CD4-positive, alpha-beta T cell treated with Interleukin-1 beta for 1 hour (primary cell): ENCODE measurements at places on chromosomes 2 and 18.
A peak's percentile ranks its signal among the peaks of the same experiment; 100 is the strongest.

DNA sequence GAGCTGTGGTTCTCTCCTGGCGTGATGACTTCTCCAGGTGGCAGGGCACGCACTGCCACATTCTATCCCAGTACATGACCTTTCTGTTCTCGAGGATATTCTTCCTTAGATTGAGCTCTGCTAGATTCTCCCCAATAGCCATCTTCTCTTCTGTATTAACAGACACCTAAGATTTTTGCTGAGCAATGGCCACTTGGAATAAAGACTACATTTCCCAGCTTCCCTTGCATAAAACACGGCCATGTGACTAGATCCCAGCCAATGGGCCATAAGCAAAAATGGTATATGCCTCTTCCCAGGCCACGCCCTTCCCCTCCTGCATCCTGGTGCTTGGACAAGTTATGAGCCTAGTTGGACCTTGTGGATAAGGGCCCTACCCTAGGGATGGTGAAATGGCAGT is 82.1 kb downstream of the EIF2AK3 start:
- no peak for DNase-seq

- no peak for DNase-seq
Observed at GRCh38 chr2:119389615-119390306, 23.0 kb downstream of the DBI start.

DNA sequence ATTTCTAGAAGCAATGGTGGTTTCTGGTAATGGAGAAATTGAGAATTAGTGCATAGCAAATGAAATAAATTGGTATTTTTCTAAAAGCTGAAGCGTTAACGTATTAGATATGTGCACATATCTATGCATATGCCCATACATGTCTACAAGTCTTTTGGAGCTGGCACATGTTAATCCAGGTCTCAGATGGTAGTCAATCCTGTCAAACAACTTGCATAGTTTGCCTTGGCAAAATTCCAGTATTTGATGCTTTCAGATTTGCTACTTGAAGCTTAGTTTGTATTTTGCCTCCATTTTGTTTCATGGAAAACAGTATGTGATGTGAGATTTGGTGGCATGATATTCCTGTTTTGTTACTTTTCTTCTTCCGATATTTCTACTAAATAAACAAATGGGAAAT is 304.6 kb downstream of the PARD3B start:
- DNase-seq: no peak

GRCh38 chr2:156098506-156098905 is 234.0 kb downstream of the NR4A2 start:
- no peak for DNase-seq

DNA sequence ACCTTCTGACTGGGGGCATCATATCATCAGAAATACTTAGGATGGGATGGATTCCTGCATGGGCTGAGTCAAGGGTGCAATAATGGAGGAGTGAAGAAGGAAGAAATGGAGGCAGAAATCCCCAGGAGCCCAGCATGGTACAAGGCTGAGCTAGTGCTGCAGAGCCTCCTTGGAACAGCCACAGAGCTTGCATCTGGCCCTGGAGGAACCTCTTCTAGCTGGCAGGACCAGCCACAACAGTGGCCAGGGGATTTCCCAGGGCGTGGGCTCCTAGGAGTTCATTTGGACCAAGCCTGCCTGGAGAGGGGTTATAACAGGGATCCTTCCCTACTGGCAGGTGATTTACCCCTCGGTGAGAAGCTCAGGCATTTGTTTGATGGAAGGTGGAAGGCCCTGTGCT is 4.7 kb upstream of the IL37 start:
- DNase-seq: no peak

DNA sequence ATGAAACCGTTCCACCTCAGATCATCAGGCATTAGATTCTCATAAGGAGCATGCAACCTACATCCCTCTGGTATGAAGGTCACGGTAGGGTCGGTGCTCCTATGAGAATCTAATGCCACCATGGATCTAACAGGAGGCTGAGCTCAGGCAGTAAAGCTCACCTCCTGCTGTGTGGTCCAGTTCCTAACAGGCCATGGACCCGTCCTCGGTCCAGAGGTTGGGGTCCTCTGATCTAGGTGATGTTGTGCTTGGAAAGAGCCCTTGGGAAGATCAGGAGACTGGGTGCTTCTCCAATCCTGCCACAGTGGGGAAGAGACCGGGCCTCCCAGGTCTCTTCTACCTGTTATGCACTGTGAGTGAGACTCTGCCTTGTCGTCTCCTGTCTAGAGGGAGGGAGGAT is 104.6 kb downstream of the ACKR3 start:
- DNase-seq: no peak

DNA sequence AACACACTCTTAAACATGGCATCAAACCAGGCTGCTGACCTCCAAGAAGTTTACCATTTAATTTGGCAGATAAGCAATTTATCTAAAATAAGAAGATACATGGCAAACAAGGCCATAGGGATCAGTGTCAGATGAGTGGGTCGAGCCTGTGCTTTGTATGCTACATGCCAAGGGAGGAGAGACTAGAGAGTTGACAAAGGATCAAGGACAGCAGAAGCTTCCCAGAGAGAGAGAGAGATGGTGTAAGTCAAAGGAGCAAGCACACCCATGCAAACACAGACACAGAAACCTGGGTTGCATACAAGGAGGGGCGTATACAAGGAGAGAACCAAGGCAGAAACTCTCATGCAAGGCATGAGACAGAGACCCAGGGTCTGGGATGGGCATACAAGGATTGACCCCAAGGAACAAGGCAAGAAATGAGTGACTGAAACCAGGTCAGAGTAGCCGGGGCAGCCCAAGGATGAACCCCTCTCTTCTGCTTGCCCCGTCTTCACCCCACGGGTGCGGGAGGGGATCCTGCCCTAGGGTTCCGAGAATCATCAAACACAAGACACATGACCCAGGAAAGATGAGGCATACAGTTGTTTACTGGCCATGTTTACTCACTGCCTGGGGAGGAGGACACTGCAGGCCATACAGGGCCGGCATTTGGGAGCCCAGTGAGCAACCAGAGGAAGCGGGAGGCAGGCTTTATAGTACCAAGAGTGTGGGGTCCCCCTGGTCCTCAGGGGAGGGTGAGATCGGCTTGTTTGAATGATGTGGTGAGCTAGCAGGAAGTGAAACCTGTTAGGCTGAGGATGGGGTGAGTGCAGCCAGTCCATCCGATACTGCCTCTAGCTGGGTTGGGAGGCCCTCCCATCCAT is 529.2 kb upstream of the ID2 start:
- no peak for DNase-seq

DNA sequence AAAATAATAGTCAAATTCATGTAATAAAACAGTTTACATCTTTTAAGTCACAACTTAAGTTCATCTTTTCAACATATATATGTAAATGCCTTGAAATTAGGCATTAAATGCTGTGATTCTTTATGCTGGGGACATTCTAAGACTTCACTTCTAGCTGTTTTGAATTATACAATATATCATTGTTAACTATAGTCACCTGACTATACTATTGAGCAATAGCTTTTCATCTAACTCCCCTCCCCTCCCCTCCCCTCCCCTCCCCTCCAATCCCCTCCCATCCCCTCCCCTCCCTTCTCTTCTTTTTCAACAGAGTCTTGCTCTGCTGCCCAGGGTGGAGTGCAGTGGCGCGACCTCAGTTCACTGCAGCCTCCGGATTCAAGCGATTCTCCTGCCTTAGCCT is 16.2 kb downstream of the GALNT1 start:
- DNase-seq: no peak

GRCh38 chr2:66661253-66662173 is 226.6 kb downstream of the MEIS1 start:
- no peak for DNase-seq

- DNase-seq: no peak
Observed at GRCh38 chr2:196431957-196432356, 207.6 kb upstream of the CCDC150 start.

GRCh38 chr2:152051436-152051835 is 47.4 kb downstream of the CACNB4 start:
- DNase-seq: no peak

- no peak for DNase-seq
Observed at GRCh38 chr18:47975701-47976100, 45.2 kb upstream of the SMAD2 start.

DNA sequence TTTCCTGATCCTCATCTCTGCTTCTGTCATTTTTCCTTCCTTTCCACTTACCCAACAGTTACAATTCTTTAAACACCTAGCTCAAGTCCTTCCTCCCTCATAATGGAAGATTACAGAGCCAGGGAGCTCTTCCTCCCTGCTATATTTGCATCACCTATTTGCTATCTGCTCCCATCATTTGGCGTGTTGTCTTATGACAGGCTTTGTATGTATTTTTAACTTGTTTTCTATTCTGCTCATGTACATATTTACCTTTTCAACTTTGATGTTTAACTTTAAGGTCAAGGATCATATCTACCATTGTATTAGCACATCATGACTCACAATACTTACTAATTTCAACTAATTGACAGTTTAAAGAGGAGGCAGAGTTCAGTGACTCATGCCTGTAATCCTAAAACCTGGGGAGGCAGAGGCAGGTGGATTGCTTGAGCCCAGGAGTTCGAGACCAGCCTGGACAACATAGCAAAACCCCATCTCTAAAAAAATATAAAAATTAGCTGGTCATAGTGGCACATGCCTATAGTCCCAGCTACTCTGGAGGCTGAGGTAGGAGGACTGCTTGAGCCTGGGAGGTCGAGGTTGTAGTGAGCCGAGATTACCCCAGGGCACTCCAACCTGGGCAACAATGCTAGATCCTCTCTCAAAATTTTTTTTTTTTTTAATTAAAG is 308.0 kb upstream of the STON1 start:
- no peak for DNase-seq

DNA sequence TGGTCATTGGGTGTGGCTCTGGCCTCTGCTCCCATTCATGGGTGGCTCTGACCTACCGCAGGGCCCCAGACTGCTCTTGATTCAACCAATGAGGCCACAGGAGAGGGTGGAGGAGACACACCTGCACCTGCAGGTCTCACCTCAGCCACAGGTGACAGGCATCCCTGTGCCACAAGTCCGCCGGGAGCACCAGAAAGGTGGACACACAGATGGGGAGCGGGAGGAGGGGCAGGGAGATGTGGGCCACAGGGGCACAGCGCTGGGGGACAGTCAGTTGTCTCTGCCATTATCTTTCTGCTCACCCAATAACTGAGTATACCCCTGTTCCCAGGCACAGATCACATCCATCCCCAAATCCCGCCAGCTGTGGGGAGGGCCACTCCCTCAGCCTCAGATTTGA is 189.1 kb upstream of the SALL3 start:
- DNase-seq: no peak

DNA sequence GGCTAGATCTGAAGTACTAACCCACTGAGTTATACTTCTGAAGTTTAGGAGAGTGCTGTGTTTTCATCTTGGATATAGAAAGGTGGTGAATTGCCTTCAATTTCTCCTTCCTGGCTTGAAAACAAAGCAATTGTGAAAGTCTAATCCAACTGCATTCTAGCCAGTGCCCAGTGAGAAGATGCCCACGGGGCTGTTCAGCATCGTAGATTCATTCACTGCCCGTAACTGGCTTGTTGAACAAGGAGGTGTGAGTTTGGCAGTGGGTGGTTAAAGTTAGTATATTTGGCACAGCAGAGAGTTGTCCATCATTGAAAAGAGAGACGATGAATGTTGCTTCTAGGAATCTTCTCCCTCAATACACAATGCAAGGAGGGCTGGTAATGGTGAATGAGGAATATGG is 82.3 kb upstream of the RND3 start:
- DNase-seq: no peak

- DNase-seq: no peak
Observed at GRCh38 chr2:19916385-19916950, 14.7 kb upstream of the TTC32 start.

DNA sequence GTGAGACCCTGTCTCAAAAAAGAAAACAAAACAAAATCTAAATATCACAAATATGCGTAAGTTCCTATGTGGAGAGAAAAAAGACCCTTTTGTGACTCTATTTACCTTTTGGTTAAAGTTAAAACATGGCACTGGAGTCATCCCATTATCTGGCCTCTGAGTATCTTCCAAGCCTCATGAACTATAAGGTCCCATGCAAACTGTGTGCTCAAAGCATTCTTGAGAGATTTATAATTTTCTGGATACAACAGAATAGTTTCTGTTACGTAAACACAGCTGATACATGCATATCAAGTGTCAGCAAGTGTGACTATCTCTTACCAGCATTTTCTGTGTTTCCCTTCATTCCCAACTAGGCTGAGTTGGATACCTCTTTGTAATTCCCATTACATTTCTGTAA is 8.8 kb upstream of the NOSTRIN start:
- no peak for DNase-seq

GRCh38 chr18:32049393-32050171 is 31.0 kb downstream of the RNF125 start:
- DNase-seq: peak; percentile 51

GRCh38 chr2:3864943-3865865 is 161.8 kb downstream of the DCDC2C start:
- DNase-seq: no peak

DNA sequence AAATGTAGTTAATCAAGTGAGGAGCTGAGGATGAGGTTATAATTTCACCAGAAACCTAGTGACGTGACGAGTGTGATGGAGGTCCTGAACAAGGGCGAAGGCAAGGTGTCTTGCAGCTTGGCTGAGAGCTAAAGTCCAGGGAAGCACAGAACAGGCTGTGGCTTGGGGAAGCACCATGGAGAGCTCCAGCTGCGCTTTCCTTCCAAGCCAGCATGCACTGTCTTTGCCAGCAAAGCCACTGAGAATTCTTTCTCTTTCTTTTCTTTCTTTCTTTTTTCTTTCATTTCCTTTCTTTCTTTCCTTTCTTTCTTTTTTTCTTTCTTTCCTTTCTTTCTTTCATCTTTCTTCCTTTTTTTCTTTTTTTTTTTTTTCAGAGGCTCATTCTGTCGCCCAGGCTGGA is 239.3 kb downstream of the FBXO15 start:
- DNase-seq: no peak

GRCh38 chr18:9876867-9877654 is 8.7 kb upstream of the TXNDC2 start:
- no peak for DNase-seq

DNA sequence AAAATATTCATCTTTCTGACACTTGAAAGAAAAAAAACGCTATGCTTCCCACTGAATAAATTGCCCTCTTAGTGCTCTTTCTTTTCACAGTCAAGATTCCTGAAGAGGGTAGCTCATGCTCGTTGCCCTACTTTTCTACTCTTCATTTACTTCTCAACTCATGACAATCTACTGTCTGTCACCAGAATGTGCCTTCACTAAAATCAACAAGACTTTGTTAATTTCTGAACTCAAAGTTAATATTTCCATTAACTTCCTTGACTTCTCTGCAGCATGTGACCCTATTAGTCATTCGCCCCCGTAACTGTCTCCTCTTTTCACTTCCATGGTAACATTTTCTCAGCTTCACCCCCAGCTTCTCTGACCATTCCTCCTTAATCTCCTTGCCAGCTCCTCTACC is 98.9 kb upstream of the MAPRE2 start:
- no peak for DNase-seq

GRCh38 chr2:160747501-160748170 is 254.0 kb upstream of the RBMS1 start:
- DNase-seq: no peak

- DNase-seq: no peak
Observed at GRCh38 chr2:177072090-177072489, 140.5 kb upstream of the HNRNPA3 start.

- DNase-seq: no peak
Observed at GRCh38 chr2:170587922-170588321, 127.2 kb upstream of the SP5 start.
